ENCODE measurements at places on chromosomes 2 and 18.

GRCh38 chr2:236673126-236673822, 103.6 kb downstream of the ACKR3 start:
- no peak for DNase-seq

DNA sequence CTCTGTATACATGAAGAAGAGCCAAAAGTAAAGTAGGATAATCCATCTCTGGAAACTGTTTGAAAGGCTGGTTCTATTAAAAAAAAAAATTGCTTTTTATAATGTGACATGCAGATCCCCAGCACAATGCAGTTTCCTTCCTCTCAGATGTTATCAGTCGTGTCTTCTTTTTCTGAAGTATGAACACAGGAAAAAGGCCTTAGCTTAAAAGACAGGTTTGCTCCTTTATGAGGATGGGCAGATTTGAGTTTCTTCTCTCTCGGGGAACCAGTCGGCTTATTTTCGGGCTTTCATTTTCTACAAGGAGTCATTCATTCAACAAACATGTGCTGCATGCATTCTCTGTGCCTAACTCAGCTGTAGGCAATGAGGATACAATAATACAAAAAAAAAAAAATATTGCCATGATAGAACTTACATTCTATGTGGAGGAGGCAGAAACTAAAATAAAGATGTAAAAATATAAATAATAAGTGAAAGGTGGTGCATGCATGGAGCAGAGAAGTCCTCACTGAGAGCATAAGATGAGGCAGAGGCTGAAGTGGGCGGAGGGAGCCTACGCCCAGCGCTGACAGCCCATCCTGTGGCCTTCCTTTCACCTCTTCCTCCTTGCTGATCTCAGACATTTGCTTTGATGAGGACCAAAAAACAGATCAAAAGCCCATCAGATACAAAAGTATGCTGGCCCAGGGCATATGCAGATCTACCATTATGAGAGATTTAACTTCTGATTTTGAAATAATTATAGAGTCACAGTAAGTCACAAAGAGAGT, at the start of gene CD226:
TSS of gene CD226 (minus strand) at position 513 of the 773 bp plus-strand sequence. CDS start at position 46, 467 bp downstream.
- DNase-seq, result no peak

GRCh38 chr2:235343869-235344268, 150.0 kb upstream of the AGAP1 start:
- peak; percentile 29 for DNase-seq

GRCh38 chr2:129816813-129817574, 162.5 kb upstream of the RAB6C start:
- no peak for DNase-seq

Data from iris pigment epithelial cell (primary cell).